ENCODE measurements at places on chromosomes 5 and 9.
A peak's percentile ranks its signal among the peaks of the same experiment; 100 is the strongest.

- DNase-seq = no peak
Measured at GRCh38 chr9:35912791-35913400, 3.6 kb downstream of the SPAAR start.

- no peak for DNase-seq
Measured at GRCh38 chr9:125437771-125438221, 176.2 kb downstream of the GAPVD1 start.

DNA sequence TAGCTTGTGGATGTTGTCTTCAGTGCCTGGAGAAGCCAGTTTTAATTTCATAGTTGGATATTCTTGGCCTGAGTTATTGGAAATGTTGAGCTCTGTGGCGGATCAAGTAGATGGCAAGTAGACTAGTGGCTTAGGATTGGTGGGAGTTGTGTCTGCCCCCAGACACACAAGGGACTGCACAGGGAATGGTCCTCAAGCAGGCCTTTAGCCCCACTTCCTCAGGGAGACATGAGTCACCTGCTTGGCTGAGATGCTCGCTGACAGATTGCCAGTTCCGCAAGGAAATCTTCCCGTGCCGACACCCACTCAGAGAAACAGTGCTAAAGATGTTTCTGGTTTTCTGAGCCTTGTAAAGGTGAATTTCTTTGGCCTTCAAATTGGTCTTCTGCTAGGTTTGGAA, 18.8 kb upstream of the CATSPER3 start:
- DNase-seq = peak; percentile 5

GRCh38 chr5:57262541-57262940, 88.7 kb downstream of the GPBP1 start:
- peak; percentile 42 for DNase-seq

DNA sequence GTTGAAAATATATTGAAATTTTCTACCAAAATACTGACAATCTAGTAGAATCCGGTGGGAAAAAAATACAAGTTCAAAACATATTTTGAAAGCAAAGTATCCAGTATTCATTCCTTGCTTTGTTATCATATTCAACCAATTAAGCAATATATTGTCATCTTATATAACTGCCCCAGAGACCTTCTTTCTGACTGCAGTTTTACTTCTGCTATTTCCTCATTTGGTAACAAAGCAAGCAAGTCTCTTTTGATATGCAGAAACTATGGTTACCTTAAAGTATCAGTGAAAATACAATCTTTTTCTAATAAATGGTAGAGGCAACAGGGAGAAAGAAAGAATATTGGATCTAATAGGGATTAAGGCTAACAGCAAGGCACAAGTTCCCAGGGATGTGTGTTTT, 663.7 kb upstream of the MEF2C start:
- no peak for DNase-seq

- DNase-seq = no peak
Measured at GRCh38 chr9:33375238-33375840, 27.0 kb downstream of the AQP7 start.

- DNase-seq = peak; percentile 21
Measured at GRCh38 chr5:54944364-54944763, 41.0 kb downstream of the ESM1 start.

DNA sequence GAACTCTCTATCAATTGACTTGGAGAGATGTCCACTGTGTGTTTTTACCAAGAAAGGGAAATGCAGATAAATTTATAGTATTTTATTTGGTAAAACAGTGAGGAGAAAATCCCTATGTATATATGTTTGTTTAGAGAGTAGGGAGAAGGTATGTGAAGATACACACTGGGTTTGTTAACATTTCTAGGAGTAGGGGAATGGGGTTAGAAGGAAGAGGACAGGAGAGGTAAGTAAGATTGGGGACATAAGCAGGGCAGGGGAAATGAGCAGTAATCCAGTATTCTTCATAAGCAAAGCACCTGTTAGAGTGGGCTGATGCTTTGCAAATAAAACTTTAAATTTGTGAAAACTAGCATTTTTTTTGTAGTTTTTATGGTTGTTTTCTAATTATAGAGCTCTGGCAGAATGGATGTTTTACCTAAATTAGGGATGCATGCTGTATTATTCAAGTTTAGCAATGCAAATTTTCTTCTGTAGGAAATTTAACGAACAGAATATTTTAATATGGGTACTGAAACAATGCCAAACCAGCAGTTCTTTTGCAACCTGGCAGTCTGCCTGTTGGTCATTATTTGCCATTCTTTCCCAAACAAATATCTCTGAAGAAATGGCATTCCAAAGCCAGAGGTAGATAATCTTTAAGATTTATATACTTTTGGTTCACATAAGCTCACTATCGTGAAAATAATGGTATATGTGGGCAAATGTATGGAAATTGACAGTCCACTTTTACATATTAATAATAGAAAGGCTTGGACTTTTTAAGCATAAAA, 19.4 kb upstream of the DCP2 start:
- no peak for DNase-seq

DNA sequence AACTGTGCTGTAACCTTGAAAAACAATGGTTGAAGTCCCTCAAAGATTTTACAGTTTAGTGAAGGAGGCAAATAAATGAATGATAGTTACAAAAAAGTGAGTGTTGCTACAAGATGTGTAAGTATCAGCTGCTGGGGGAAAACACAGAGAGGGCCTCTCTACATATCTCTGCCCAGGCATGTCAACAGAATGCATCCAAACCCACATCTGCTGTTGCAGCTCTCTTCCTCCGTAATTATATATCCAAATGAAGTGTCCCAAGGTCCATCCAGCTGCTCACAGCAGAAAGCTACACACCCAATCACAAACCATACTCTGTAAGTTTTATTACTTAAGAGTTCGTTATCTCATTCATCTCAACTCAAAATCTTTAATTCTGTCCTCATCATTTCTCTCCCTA, 584.6 kb downstream of the ANXA1 start:
- DNase-seq = no peak

- no peak for DNase-seq
Measured at GRCh38 chr9:117672369-117672768, 31.8 kb upstream of the TLR4 start.

- no peak for DNase-seq
Measured at GRCh38 chr9:133380734-133381133, 4.6 kb downstream of the STKLD1 start.

GRCh38 chr9:127114606-127115005, 7.8 kb downstream of the ANGPTL2 start:
- no peak for DNase-seq

GRCh38 chr9:134629586-134630392, 11.8 kb upstream of the COL5A1 start:
- no peak for DNase-seq

- DNase-seq = no peak
Measured at GRCh38 chr5:33195431-33196165, 245.2 kb upstream of the TARS1 start.

- DNase-seq = peak; percentile 91
Measured at GRCh38 chr5:151150471-151151262, 6.9 kb downstream of the ANXA6 start.

DNA sequence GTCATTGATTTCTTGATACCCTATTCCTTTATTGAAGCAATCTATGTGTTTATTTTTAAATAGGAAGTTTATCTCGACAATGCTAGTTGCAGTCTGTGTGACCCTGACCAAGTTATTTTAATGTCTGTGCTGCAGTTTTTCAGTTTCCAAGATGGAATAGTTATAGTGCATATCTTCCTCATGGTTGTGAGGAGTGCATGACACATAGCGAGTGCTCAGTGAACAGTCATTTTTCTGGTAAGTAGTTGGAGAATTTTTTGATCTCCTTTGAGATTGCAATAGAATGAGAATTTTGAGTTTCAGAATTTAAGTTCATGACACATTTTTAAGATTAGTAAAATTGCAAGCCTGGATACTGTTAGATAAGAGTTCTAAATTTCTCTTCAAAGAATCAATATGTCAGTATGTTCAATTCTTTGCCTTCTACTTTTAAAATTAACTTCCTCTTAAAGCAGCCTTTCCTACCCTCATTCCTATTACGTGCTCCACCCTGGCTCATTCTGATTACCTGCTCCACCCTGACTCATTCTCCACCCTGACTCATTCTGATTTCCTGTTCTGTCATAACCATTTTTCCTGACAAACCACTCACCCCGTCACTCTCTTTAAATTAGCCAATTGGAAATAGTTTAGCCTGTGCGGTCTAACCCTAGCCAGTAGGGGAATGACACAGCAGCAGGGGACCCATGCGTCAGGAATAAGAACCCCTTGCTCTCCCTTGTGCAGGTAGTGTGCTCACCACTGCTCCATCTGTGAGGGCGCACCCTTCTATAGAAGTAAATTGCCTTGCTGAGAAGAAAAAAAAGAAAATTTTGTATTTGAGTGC, 30.7 kb downstream of the SPIN1 start:
- DNase-seq = no peak

GRCh38 chr9:4235871-4236804, 63.7 kb downstream of the GLIS3 start:
- no peak for DNase-seq

DNA sequence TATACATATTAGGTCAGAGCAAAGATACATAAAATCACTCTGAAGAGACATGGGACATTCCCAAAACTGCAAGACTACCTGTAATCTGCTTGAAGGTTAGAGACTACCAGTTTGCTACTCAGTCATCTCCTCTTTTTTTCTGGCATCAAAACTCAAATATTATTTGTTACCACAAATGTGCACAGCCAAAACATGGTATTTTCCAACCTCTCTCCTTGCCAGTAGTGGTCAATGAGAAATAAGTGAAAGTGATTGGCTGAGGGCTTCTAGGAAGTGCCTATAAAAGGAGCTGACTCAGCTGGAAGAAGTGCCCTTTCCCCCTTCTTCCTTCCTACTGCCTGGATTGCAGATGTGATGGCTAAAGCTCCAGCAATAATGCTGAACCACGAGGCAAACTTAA, 13.8 kb downstream of the GZMK start:
- DNase-seq = no peak

DNA sequence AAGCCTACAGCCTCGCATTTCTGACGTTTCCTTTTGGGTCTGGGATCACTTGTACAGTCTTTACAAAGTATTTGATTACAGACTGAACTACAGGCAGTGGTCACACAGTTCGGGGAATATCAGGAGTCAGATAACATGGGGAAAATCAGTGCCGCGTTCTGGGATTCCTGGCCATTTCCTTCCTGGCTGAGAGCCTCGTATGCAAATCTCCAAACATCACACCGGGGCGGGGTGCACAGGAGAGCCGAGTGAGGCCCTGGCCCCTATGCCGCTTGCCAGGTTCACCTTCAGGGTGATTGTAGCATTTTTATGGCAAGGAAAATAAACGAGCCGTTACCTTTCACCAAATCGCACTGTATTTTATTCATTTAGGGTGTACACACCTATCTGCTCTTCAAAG, 29.6 kb upstream of the SLC9A3 start:
- DNase-seq = no peak

- no peak for DNase-seq
Measured at GRCh38 chr5:153555420-153556114, 65.1 kb downstream of the GRIA1 start.

- DNase-seq = no peak
Measured at GRCh38 chr5:178314961-178315820, 82.6 kb upstream of the PHYKPL start.

DNA sequence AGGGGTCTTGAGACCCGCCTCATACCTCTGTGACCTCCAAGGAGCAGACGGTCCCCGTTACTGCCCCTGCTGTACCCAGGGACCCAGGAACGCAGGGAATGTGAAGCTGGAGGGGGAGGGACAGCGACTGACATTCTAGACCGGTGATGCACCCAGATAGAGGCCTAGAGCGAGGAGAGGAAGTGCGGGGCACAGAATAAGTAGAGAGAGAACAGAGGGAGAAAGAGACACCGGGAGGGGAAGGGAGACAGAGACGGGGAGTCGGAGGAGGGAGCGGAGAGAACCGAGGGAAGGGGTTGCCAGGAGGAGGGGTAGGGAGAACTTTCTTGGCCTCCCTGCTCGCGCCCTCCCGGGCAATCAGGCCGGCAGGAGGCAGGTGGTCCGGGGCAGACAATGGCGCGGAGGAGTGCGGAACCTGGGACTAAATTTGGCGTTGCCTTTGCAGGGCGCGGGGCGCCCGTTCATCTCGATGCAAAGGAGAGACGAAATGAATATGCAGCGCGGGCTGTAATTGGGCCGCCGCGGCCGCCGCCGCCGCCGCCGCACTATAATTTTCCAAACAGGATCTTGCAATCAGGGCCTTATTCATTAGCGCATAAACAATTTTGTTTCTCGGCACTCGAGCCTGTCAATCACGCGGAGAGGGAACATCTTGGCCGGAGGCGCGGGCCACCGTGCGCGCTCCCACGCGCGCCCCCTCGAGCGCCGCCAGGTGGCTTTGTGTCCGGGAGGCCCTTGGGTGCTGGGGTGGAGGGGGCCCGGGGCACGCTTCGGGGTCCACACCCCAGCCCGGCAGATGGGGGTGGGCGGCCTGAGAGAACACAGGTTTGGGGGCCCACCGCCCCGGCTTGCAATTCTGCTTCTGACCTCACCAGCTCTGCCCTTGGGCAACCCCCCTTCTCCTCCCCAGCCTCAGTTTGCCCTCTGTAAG, 33.0 kb downstream of the NDUFA8 start:
- DNase-seq = no peak

DNA sequence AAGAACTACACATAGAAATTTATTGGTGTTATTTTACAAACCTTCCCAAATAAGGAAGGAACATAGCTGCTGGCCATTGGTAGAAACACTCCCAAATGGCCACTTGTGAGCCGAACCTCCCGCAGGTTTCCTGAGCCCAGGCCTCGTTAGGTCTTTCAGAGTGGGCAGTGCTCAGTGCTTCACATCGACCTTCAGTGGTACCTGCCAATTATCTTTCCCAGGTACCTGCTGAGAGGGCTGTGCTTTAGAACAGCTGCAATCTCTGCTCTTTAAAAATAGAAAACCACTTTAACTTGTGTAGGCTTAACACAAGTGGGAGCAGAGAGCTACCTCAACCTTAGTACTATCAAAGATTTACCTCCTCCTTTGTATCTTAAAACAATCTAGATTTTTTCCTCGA, 334.1 kb downstream of the RFX3 start:
- no peak for DNase-seq
